ENCODE measurements at places on chromosomes 12 and 14. TPM values are rescaled to one million over a fixed set of nuclear protein-coding genes. Genes with fewer than 3 reads are reported as not detected.

DNA sequence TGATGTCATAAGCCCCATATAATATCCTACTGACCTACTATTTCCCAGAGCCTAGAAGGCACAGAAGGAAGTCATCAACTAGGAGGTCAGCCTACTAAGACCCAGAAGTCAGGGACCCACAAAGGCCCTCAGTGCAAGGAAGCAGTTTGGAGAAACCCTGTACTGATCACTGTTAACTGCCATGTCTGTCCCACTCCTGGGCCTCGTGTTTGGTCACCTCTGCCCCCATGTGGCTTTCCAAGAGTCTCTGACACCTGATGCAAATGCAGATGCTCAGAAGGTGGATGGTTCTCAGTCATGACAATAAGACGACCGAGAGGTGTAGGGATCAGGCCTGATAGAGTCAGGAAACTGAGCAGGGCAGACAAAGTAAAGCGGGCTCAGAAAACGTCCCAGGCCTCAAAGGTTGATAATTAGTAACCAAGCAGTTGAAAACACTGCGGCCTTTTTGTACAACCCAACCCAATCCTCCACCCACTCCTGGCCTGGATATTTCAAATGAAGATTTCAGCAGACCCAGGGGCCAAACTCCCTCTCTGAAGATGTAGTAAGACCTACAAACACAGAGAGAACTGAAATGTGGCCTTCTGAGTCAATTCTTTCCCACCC is 23.4 kb downstream of the PRKAB1 start:
- no peak for DNase-seq

DNA sequence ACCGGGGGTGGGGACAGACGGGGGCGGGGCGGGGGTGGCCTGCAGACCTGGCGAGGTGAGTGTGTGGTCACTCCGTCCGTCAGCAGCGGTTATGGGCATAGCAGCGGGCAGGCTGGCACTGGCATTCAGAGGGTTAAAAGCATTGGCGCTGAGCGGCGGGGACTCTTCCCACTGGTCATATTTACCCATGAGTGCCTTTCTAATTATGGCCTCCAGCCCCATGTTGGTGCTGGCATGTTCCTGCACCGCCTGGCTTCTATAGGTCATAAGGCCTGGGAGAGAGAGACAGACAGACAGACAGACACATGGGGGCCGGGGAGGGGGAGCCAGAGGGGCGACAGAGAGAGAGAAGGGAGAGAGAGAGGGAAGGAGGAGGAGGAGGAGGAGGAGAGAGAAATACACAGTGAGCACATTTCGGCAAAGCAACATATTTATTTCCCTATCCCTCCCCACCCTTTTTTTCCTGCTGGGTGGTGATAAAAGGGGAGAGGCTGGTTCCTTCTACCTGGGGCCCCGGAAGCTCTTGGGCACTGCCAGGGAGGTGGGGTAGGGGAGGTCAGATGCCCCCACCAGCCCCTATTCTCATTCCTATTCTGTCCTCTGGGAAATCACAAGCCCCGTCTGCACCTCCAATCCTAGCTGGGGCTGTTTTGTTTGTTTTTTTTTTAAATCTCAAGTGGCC is 32.6 kb downstream of the RFLNA start:
- no peak for DNase-seq

GRCh38 chr14:63045234-63045611 is at the start of gene KCNH5:
Gene KCNH5 (minus strand): TSS chr14:63045458. CDS start chr14:63045186, 272 bp downstream.
- peak; percentile 74 for DNase-seq

GRCh38 chr12:34030591-34030990 is 8.3 kb downstream of the ALG10 start:
- DNase-seq, result no peak

The KRT86 gene
- not detected for total RNA-seq

- no peak for DNase-seq
Observed at GRCh38 chr14:26478967-26479366, 118.9 kb downstream of the NOVA1 start.
